Stimulated activated CD4-positive, alpha-beta T cell treated with anti-CD3 and anti-CD28 coated beads, Interleukin-15, amount 100 ng/mL, for 1 hour (primary cell): ENCODE measurements at places on chromosomes 5 and 9.

GRCh38 chr9:75410405-75410804 is 322.1 kb downstream of the OSTF1 start:
- no peak for DNase-seq

DNA sequence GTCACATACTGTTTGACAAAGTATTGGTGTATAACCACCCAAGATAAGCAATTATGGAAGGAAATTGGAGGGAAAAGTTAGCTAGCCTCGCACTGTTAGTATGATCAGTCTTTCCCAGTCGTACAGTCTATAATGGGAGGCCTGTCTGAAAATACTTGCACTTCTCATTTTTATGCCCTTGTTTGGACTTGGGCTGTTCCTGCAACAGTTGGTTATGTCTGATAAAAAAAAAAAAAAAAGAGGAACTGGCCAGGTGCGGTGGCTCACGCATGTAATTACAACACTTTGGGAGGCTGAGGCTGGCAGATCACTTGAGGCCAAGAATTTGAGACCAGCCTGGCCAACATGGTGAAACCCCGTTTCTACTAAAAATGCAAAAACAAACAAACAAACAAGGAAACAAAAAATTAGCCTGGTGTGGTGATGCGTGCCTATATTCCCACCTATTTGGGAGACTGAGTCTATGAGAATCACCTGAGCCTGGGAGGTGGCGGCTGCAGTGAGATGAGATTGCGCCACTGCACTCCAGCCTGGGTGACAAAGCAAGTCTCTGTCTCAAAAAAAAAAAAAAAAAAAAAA is 58.3 kb upstream of the ANKRD33B start:
- no peak for DNase-seq

DNA sequence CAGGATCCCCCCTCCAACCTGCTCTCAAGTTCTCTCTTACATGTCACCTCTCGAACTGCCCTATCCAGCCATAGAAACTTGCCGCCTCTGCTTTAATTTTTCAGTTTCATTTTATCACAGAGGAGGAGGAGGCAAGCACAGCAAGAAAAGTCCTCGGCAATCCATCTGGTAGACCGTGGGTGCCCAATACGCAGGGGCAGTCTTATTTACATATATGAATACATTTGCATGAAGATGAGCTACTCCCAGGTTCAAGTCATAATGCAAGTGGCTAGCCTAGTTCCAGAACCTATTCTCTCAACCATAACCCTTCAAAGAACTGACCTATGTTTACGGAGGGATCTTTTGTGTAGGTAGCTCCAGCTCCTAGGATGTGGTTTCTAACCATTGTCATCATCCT is 223.2 kb upstream of the PANK3 start:
- no peak for DNase-seq

DNA sequence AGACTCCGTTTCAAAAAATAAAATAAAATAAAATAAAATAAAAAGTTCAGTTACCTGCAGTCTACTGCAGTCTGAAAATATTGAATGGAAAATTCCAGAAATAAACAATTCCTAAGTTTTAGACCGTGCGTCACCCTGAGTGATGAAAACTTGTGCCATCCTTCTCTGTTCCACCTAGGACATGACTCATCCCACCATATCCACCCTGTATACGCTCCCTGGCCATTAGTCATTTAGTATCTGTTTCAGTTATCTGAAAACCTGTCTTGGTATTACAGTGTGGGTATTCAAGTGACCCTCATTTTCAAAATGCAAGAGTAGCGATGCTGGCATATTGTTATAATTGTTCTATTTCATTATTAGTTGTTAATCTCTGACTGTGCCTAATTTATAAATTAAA is 51.8 kb upstream of the TEX48 start:
- no peak for DNase-seq

- no peak for DNase-seq
Measured at GRCh38 chr9:84829997-84830696, 160.6 kb downstream of the NTRK2 start.

GRCh38 chr9:121950441-121950840 is 142.7 kb downstream of the TTLL11 start:
- DNase-seq = no peak

DNA sequence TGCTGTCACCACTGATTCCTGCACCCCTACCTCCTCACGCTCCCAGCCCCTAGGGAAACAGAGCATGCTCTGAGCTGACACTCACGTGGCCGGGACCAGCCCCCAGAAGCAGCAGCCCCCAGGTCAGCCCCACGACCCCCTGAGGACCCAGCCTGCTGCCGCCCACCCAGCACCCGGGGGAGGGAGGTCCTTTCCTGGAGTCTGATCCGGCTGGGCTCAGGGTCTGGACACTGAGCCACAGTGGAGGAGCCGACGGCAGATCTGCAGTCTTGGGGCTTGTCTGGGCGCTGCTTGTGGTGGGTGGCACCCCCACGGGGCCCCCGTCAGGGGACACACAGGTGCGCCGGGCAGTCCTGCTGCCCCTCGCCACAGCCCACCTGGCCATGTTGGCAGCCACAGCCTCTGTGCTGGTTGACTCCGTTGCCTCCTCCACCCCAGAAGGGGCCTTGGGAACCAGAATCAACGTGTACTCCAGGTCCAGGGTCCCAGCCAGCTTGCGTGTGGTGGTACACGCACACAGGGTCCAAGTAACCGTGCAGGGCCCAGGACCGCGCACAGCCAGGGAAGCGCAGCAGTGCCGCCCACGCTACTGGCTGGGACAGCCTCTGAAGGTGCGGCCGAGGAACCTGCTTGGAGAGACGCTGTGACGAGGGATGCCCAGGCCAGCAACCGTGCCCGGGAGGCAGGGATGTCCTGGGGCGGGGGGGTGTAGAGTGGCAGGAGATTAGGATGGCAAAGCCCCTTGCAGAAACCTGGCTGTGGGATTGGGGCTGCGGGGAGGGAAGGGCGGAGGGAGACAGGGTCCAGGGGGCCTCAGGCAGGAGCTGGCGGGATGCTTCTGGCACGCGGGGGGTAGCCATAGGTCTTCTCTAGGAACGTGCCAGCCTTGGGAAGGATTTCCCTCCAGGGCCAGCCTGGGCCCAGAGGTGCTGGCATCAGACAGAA is 3.5 kb downstream of the DNLZ start:
- DNase-seq = no peak

DNA sequence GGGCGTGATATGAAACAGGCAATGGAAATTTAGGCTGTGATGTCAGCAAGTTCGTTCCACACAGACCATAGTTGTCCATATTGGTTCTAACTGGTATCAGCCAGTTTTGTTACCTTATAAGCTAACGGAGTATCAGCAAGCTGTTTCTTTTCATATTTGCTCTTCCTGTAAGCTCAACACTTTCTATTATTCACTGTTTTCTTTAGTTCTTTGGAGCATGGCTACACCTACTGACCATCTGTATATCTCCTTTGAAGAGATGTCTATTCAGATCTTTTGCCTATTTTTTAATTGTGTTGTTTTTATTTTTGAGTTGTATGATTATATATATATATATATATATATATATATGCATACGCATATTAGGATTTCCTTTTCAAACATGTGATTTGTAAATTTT is 1057.2 kb upstream of the CDH10 start:
- DNase-seq = no peak

DNA sequence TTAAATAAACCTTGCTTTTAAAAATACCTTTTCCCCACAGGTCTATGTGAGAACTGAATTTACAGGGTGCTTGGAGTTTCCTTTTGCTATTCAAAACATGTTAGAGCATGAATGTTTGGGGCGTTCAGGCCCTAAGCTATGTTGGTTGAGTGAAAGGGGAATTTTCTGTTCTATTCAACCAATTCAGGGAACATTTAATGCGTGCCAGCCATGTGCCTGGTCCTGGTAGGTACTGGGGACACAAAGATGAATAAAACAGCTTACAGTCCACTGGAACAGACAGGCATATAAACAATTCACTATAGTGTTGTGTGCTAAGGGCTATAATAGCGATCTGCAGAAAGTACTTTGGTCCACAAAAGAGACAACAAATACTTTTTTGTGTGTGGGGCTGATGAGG is 108.5 kb downstream of the ZSWIM6 start:
- no peak for DNase-seq

GRCh38 chr5:175866377-175866907 is 4.9 kb upstream of the CPLX2 start:
- no peak for DNase-seq
